Memory B cell (primary cell): ENCODE measurements at places on chromosomes 3 and 15.

GRCh38 chr3:10601151-10601856, 95.9 kb upstream of the ATP2B2 start:
- DNase-seq = no peak

GRCh38 chr3:194472290-194472920, 14.4 kb downstream of the ATP13A3 start:
- DNase-seq = no peak

GRCh38 chr3:193545304-193545703, 9.4 kb downstream of the ATP13A4 start:
- no peak for DNase-seq

DNA sequence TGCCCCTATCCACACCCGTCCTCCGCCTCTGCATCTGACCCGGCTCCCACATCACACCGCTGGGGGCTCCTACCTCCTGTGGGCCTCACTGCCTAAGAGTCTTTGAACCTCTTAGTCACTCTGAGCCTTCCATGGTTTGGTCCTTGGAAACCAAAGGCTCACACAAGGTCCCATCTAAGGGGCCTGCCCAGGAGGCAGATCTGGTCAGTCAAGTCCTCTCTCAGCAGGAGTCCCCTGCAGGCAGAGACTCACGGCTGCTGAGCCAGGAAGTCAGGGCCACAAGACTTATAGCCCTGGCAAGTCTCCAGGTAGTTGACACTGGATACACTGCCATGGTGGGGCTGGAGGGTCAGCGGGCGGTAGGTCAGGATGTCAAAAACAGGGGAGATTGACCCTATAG, 31.2 kb upstream of the ALDH1L1 start:
- no peak for DNase-seq

DNA sequence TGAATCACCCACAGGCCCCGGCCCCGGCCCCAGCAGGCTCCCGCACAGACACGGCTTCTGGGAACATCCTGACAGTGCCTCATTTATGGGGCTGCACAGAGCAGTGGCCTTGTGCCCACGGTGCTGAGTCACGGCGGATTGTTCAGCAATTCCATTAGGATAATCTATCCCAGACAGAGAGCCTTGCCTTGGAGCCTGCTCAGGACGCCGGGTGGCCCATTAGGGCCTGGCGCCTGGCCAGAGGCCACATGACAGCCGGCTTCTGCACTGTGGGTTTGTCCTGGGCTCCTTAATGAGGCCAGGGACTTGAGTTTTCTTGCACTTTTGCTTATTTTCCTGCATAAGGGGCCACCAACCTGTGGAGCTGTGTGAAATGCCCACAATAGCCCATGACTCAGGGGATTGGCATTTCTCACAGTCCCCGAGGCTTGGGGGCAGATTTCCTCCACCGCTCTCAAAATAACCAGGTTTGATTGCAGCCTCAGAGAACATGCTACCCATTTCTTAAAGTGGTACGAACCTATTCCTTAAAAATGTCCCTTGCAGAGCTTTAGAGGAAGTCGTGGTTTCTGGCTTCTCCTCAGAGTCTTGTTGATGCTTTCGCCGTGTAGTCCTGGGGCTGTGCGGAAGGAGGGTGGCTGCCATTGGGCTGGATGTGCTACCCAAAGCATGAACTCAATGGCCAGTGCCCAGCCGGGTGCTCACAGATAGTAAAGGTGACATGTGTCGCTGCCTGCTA, 19.0 kb downstream of the SYNM start:
- DNase-seq = no peak

- DNase-seq = no peak
These were observed 27.8 kb downstream of the ARHGEF3 start for GRCh38 chr3:56773986-56774385.

DNA sequence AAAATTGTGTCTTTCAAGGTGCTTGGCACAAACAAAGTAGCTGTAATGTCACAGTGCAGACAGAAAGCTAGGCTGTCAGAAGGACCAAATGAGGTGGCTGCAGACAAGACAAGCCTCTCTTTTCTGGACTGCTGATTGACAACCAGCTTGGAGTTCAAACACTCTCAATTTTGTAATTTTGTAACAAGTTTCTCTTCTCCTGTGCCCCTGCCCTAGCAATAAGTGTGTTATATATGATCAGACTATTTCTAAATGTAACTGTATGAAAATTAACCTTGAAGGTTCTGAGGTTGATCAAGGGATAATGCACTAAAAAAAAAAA, 172.0 kb downstream of the P3H2 start:
- DNase-seq = no peak

GRCh38 chr15:37100109-37100965, at the start of gene MEIS2:
Gene MEIS2 (minus strand): TSS chr15:37100549. CDS start chr15:37099466, 1,083 bp downstream.
- DNase-seq = no peak

GRCh38 chr3:14418296-14419250, 16.2 kb downstream of the SLC6A6 start:
- DNase-seq = no peak

DNA sequence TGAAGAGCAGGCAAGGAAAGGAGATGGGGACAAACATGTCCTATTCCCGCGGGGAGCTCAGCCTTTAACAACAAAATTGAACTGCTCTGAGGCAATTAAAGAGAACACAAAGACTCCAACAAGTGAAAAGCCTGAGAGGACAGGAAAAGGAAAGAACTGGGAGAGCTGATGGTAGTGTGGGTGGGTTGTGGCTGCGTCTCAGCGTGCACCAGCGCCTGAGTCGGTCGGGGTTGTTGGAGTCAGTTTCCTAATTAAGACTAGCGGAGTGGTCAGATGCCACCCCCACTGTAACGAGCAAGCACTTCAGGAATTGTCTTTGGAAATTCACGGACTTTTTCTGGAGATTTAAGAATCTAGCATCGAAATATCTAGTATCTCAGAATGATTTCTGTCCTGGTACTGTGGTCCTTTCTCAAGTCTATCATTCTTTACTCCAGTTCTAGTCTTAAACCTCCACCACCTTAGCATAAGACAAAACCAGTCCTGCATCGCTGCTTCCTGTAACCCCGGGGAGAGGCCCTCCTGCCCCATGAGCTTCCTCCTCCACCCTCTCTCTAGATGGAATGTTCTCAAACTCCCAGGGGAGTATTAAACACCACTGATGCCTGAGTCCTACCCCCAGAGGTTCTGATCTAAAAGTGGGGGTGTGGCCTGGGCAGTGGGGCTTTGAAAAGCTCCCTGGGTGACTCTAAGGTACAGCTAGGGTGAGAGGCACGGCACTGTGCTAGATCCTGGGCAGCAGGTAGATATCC, 104.0 kb downstream of the CYP19A1 start:
- DNase-seq = no peak

- no peak for DNase-seq
These were observed 98.4 kb downstream of the IGF2BP2 start for GRCh38 chr3:185726254-185726967.

- no peak for DNase-seq
These were observed 53.4 kb upstream of the XRN1 start for GRCh38 chr3:142501004-142501926.

DNA sequence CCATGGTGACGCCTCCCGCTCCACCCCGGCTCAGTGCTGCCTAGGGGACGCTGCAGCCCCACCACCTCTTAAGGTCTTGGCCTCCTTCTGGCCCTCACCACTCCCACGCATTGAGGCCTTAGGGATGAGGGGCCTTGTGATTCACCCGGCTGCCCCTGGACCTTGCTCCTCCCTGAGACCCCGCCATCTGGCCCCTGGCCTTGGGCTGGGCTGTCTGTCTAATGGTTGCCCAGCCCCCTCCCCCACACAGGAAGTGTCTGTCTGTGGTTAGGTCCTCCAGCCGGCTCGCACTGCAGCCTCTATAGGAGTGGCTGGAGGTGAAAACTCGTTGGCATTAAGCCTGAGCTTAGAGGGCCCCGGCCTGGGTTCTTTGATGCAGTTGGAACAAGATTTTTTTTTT, 21.5 kb upstream of the MTHFS start:
- DNase-seq = no peak

DNA sequence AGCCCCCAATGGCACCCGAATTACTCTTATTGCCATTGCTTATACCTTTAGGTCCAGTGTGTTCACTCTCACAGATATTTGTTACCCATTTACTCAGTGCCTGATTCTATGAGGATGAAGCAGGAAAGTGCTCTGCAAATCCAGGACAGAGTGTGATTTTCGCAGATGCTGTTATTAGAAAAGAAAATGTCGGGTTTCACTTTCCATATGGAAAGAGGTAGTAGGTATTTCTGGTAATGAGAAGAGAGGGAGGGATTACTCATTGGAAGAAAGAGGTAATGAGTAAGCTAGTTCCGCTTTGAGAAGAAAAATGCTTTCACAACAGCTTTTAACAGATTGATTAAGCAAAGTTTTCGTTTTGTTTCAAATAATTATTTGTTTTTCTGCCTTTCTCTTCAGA, 336.3 kb upstream of the CFAP20DC start:
- DNase-seq = no peak

DNA sequence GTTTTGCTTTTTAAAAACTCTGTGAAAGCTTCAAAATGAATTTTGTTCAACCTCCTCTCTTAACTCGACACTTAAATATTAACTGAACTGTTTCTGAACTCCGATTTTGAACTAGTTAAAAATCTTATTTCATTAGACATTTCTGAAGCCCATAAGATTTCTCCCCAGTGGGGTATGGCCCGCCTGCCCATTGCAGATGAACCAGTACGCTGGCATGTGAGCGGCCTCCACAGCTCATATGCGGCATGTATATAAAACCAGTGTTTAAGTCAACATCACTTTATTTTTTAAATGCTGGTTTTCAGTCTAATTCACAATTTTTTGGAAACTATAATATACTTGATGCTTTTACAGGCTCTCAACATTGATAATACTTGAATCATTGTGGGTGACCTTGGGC, 50.2 kb downstream of the CPN2 start:
- DNase-seq = no peak

- DNase-seq = no peak
These were observed 32.3 kb downstream of the TSPAN3 start for GRCh38 chr15:77038312-77039216.

DNA sequence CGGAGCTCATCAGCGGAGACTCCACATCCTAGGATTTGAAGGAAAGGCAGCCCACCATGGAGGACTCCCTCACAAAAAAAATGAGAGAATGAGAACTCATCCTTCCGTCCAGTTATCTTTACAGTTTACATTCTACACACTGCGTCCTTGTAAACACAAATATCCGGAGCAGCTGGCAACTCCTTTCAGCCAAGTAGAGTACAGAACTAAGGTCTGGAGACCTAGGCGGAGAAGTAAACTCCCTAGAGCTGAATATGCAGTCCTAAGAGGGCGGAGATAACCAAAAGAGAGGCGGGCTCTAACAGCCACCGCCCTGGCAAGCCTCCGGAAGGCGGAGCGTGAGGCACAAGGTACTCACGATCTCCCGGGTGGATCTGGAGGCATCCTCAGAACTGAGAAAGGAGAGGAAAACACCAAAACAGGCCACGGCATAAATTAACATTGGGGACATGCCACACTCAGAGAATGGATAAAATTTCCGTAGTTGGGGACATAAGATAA, 924 bp upstream of the SIN3A start:
- peak; percentile 68 for DNase-seq

DNA sequence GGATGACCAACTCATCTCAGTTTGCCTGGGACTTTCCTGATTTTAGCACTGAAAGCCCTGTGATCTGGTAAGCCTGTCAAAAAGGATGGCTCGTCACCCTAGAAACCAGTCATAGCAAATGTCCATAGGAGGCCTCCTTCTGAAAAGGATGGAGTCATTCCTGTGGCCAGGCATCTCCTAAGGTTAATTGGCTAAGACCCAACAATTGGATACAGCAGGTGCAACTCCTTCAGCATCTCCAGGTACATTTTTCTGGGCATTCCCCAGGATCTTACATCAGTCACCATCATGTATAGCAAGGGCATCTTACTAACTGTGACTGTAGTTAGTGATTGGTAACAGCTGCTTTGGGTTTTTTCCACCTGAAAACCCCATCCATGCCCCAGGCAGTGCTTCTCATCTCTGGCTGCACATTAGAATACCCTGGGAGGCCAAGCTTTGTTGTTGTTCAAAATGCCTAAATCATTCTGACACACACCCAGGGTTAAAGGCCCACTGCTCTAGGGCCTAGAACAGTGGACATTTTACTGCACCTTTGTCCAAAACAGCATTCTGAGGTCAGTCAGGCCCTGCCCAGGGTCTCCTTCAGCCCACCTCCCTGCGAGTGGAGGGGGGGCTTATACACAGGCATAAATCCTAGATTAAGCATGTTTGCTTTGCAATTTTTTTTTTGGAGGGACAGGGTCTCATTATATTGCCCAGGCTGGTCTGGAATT, 28.3 kb upstream of the GALNT15 start:
- DNase-seq = no peak

DNA sequence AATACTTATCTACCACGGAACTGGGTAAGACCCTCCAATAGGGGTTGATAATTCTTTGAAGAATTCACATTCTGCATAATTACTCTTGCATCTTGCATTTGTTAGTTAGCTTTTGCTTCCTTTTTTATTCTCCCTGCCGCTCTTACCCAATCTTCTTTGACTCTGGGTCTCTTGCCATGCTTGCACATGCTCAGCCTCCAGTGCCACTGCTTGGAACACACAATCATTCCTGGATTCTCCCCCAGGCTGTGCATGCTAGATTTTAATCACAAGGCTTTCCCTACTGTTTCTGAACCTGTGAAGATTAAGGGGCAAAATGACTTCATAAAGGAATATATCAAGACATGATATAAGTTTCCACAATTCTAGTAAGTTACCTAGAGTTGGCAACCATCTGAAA, 133.1 kb downstream of the IL1RAP start:
- DNase-seq = no peak

DNA sequence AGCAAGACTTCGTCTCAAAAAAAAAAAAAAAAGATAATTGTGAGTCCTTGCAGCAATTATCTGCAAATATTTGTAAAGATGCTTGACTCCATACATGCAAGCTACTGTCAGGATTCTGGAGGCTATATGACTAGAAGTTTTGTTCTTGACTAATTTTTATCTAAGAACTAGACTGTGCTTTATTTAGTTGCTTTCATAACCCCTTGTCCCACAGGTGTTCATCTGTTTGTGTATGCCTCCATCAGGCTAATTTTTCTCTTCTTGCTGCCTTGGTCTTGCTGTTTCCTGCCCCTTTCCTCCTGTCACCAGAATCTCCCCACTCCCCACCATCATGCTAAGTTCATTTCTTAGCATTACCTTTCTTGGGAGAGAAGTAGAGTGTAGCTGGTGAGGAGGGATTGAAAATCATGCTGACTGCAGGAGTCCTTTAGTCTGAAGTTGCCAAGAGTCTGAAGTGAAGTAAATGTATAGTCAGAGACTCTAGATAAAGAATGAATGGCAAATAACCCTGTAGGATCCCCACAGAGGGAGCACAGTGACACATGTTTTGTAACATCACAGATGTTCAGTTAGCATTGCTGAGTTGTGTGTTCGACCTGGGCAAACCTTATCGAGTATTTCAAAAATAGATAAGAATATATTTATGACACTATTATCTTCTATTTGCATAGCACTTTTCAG, 12.5 kb downstream of the ST3GAL6 start:
- DNase-seq = no peak

DNA sequence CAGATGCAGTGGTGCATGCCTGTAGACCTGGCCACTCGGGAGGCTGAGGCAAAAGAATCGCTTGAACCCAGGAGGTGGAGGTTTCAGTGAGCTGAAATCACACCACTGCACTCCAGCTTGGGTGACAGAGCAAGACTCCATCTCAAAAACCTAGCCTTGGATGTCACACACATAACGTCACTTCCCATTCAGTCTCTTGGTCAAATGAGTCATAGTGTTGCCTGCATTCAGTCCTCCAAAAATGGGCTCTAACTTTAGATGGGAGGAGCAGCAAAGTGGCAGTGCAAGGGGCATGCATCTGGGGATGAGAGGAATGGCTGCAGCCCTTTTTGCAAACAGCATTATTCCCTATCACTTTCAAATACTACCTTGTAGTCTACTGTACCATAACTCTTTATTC, 62.9 kb upstream of the AGBL1 start:
- no peak for DNase-seq
